ENCODE measurements at places on chromosomes 2 and 18.
A peak's percentile ranks its signal among the peaks of the same experiment; 100 is the strongest.

DNA sequence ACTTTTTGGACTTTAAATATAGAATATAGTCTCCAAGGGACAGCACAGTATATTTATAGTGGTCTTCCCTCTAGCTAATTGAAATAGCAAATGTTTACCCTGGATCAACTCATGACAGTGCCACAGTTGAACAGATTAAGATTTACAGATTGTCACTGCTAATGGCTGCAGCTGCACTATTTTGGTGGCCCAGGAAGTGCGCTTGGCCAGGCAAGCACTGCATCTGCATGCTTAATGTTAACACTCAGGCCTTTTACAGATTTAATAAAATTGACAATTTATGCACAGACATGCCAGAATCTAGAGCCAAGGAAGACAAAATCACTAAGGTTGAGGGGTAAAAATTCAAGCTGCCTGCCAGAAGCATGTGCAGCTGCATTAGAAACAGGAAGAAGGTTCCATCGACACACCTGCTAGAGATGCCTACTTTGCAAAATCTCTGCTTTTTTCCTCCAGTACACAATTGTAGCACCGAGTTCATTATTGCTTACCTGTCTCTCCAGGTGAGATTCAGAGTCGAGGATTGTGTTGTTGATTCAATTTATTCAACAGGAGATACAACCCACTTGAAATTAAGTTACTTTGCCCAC, 1042.3 kb upstream of the NRXN1 start:
- DNase-seq: peak; percentile 13

DNA sequence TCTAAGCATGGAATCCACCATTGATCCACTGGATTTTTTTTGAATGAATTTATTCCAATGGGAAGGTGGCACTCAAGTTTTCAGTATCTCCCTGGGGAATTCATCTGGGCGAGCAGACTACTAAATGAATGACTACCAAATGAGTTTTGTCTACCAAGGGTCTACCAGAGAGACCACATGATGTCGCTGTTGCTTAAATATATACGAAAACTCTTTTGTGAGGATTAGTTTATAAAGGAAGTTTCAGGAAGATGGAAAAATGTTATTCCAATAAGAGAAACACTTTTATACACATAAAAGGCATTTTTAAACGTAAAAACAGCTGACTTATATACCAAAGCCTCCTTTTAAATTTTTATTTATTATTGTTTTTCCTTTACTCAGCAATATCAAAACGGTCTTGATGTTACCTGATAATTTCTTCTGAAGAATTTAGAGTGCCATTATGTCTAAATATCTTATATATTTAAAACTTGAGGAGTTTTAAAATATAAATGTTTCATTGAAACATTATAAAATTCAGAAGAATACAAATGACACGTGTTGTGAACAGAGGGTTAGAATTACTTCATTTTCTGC, 139.7 kb downstream of the HRH4 start:
- peak; percentile 51 for DNase-seq

DNA sequence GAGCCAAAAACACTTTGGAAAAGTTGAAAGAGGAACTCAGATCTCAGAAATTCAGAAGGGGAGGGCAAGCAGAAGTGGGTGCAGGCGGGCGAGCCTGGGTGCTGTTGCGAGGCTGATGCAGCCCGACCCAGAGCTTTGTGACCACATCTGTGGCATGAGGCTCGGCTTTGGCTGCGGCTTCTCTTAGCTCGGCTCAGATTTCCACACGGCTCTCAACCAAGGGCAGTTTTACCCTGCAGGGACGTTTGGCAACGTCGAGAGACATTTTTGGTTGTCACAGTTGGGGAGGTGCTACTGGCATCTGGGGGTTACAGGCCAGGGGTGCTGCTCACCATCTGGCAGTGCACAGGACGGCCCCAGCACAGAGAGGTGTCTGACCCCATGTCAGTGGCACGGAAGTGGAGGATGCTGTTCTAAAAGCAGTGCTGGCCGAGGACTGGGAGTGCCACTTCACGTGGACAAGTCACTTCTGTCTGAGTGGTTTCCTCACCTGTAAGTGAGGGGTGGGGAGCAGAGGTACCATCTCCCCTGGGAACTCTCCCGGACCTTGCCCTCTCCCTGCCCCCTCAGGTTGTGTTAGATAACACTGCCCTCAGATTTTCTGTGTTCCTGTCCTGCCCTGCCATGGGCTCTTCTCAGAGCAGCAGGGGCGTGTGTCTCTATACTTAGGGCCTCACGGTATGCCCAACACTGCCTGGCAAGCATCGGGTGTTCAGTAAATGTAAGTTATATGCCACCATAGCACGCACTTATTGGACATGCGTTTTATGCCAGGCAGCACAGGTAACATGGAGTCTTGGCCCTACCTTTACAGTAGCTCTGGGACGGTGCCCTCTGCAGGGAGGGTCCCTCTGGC, 48.7 kb upstream of the FAHD2A start:
- no peak for DNase-seq

DNA sequence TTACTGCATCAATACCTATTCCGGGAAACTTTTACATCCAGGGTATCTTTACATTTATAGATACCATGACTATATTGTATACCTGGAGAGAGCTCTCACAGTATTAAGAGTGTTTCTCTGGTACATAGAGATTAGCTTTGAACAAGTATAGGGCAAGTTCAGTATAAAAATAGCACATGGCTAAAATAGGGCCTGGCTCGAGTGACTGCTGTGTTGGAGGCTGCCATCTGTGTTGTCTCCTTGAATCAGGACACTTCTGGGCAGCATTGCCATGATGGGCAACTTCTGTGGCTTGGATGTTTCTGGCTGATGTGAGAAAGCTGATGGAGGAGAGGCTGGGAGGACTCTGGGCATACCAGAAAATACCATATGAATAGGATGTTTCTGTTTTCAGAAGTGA, 18.7 kb downstream of the ARHGAP28 start:
- DNase-seq: no peak

GRCh38 chr18:50454387-50454988, 79.6 kb downstream of the SKA1 start:
- no peak for DNase-seq

DNA sequence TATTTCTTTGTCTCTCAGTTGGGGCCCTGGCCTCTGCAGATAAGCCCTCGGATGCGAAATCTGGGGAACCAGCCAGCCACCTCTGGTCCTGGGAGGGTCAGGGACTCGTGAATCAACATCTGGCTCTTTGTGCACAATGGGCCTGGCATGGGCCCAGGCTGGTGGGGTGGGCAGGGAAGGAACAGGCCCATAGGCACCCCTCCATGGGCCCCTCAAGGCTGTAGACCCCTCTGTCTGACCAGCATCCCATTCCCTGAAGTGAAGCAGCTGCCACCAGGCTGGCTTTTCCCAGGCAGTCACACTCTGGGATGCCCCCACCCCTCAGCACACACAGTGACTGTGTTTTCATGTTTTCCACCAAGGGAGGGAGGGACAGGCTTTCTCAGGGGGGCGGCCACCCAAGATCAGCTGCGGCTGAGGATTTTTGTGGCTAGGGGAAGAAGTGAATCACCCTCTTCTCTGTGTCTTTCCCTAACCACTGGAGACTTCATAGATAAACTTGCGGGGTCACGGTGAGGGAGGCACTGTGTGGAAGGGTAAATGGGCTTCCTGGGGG, 166.0 kb downstream of the AGAP1 start:
- no peak for DNase-seq

DNA sequence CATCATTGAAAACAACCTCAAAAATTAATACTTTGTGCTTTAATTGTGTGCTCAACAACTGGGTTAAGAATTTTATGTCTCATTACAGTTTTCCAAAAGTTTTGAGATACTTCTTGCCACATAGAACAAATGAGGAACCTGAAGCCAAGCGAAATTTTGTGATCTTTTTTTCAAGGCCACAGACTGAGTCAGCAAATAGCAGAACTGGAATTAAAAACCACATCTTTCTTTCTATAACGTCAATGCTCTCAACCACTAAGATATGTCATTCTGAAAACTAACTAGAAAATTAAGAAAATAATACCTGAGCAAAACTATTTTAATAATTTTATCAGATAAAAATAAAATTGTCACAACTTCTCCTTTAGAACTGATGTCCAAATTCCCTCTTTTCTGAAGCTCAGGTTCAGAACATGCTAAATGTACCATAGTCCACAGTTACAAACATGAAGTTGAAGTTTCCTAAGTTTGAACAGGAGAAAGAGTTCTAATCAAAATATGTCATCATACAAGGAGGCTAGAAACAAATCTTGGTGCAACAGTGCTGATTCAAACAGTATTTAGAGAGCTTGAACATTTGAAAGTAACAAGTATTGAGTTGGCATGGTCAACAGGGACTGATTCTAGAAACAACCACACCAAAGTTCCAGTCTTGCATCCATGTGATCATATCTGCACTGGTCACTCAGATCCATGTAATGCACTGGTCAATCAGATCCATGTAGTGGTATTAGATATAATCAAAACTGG, 27.6 kb upstream of the CALCRL start:
- DNase-seq: no peak

DNA sequence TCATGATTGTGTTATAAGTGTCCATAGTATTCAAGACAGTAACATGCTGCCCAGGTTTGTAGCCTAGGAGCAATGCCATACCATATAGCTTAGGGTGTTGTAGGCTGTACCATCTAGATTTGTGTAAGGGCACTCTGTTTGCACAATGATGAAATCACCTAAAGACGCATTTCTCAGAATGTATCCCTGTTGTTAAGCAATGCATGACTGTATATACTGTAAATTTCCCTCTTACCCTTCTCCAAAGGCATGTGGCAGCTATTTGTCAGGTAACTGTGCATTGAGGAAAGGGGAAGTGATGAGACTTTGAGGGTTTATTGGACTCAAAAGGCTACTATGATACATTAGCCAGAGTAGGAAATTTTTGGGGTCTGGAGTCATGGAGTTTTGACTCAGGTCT, 180.8 kb downstream of the VAPA start:
- no peak for DNase-seq

GRCh38 chr18:8167026-8167425, 442.2 kb upstream of the RAB12 start:
- DNase-seq: no peak

DNA sequence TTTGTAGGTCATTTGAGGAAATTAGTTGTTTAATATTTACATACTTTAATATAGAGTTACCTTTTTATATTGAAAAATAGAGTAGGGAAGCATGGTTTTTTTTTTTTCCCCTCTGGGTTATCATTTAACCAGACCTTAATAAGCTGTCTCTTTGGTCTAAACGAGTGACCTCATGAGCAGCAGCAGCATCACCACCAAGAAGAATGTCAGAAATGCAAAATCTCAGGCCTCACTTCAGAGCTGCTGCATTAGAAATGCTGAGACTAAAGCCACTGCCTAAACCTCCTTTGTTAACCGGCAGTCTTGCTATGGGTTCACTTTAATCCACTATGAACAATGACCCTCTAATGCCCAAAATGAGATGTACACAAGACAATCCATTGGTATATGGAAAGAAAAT, 733.7 kb upstream of the FAM98A start:
- no peak for DNase-seq

DNA sequence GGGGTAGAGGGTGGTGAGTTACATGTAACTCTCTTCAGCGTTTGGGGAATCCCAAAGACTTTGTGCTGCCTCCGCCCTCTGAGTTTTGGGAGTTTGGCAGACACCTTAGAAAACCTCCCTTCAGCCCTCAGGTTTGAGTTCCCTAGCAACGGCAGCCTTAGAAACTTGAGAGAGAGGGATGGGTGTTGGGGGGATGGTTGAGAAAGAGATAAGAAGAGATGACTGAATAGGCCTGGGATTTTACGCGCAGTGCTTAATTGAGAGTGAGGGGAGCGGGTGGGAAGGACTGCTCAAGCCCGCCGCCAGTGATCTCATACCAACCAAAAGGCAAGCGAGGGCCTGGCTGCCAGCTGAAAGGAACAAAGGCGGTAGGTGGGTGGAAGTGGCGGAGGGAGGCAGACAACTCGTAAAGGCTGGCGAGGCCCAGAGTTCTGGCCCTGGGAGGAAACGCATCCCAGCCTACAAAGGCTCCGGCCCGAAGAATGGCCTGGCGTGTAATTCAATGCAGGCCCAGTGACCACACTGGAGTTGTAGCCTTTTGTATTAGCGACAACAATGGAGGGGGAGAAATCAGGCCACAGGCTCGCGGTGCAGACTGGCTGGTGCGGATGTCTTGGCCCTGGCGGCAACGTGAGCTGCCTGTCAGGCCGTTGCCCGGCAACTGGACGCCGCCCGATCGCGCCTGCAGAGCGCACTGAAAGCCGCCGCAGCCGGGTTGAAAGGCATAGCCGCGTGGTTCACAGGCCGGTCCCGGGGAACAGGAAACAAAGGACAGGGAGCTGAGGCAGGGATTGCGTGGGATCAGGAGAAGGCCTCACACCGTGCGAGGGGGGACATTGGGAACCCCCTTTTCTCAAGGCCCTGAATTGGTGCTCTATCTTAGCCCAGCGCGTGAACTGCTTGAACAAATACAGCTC, 39.9 kb upstream of the DARS1 start:
- peak; percentile 95 for DNase-seq

- DNase-seq: peak; percentile 44
Observed at GRCh38 chr2:28895189-28895893, 874 bp downstream of the WDR43 start.

DNA sequence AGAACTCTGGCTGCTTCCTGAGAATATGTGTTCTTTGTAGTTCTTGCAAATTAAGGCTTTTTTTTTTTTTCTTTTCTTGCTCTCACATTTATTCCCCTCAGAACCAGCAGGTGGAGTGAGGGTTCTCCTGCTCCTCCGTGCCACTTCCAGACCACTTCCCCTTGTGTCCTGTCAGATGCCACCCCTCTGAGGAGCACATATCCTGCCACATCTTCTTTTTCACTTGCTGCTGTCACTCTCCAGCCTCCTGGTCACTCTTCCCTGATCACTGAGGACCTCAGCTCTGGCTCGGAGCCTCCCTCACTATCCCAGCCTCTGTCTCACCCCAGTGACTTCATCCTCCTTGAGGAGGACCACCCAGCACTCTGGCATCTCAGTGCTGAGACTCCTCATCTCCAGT, 100.5 kb downstream of the TACR1 start:
- DNase-seq: peak; percentile 39

DNA sequence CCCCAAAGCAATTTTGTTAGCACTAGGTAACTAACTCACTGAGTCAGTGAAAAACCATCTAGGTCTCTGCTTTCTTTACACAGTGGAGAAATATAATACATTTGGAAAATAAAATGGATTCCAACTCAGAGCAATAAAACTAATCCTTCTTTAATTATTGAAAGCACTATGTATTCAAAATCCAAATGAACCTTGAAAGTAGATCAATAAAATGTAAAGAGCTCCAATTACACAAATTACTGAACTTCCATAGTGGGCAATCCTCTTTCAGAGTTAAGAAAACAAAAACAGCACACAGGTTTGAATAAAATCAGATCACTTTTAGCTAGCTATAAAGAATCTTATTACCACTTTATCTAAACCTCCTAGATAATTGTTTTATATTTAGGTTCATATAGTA, 208.1 kb downstream of the NR4A2 start:
- peak; percentile 9 for DNase-seq

GRCh38 chr18:44830581-44830980, 149.9 kb downstream of the SETBP1 start:
- DNase-seq: no peak
